IMR-90 (cell line): ENCODE measurements at places on chromosomes 13 and 19. TPM values are rescaled to one million over a fixed set of nuclear protein-coding genes. Genes with fewer than 3 reads are reported as not detected.

SRRM5 gene
- total RNA-seq = not detected in 2 replicates

PPP1R13L gene
- total RNA-seq = 0.56 and 3.0 TPM in 2 replicates

ZNF563 gene
- 2.0 and 3.1 TPM in 2 replicates for total RNA-seq

APOC4 gene
- not detected in 2 replicates for total RNA-seq

GRCh38 chr19:55690109-55690768 is 15.2 kb downstream of the EPN1 start:
- no peak for DNase-seq

DNA sequence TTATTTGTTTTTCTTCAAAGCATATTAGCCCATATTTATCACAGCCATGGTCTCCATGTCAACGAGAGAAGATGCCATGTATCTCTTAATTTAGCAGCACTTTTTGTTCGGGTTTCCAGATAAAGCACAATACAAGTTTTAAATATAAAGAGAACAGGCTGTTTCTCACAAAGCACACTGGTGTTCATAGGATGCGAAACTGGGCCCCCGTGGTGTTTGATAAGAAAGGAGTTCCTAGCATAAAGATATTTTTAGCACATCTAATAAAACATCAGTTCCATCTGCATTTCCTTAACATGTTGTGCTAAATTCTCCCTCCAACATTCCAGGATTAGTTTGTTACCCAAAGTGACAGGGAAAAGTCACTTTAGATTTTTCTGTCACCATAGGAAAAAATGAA is 72.4 kb upstream of the EDNRB start:
- no peak for DNase-seq

- no peak for DNase-seq
Observed at GRCh38 chr19:57978586-57979289, 4.4 kb upstream of the C19orf18 start.

- no peak for DNase-seq
Observed at GRCh38 chr19:53877361-53877766, 4.6 kb upstream of the PRKCG start.

DNA sequence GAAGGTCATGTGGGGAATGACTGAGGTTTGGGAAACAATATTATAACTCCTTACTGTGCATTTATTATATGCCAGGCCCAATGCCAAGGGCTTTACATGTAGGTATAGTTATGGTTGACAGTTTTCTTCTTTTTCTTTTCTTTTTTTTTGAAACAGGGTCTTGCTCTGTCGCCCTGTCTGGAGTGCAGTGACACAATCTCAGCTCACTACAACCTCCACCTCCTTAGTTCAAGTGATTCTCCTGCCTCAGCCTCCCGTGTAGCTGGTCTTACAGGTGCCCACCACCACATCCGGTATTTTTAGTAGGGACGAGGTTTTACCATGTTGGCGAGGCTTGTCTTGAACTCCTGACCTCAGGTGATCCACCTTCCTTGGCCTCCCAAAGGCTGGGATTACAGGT is 13.8 kb downstream of the RTN2 start:
- no peak for DNase-seq

DNA sequence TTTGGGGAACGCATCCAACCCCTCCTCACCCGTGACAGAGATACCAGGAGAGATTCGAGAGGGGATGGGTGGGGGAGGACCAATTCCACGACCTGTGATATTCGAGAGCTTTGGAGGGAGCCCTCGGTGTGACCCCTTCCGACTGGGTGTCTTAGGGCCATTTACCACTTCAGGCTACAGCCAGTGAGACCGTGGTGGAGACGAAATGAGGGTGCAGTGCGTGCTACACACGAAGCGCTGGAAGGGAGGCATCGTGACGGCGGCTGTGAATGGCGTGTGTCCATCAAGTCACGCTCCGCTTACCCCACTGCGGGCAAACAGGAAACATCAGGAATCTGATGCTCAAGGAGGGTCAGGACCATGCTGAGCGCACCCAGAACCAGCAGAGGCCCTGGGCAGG is 10.4 kb downstream of the CTU1 start:
- DNase-seq = no peak

GRCh38 chr19:31943191-31943661 is 402.2 kb upstream of the ZNF507 start:
- no peak for DNase-seq

DNA sequence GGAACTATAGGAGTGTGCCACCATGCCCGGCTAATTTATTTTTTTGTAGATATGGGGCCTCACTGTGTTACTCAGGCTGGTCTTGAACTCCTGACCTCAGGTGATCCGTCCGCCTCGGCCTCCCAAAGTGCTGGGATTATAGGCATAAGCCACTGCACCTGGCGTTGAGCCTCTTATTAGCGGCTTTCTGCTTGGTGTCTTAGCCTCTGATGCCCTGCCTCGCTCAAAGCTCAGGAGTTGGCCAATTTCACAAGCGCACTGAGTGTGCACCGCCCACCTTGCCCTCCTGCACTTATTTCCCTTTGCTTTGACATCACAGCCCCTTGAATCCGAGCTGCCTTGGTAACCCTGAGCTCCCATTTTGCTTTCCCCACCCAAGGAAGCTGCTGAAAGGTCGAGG is 10.1 kb downstream of the YIPF2 start:
- no peak for DNase-seq

- no peak for DNase-seq
Observed at GRCh38 chr19:6358003-6358402, 3.3 kb upstream of the CLPP start.

DNA sequence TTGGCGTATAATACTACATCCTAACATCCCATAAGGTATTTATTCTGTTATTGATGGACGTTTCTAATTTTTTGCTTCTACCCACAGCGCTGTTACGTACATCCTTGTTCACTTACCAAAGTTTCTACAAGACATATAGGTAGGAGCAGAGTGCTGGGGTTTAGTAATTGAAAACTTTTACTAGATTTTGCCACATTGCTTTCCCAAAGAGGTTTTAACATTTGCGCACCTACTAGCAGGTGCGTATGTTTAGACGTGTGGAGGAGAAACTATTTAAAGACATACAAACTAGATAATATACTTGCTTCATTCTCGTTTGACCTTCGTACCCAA is 559 bp upstream of the RPL21 start:
- DNase-seq = no peak

GRCh38 chr19:41597600-41598041 is 21.7 kb downstream of the CEACAM21 start:
- peak; percentile 55 for DNase-seq

GRCh38 chr19:39045506-39045905 is 13.2 kb upstream of the FBXO27 start:
- DNase-seq = no peak

DNA sequence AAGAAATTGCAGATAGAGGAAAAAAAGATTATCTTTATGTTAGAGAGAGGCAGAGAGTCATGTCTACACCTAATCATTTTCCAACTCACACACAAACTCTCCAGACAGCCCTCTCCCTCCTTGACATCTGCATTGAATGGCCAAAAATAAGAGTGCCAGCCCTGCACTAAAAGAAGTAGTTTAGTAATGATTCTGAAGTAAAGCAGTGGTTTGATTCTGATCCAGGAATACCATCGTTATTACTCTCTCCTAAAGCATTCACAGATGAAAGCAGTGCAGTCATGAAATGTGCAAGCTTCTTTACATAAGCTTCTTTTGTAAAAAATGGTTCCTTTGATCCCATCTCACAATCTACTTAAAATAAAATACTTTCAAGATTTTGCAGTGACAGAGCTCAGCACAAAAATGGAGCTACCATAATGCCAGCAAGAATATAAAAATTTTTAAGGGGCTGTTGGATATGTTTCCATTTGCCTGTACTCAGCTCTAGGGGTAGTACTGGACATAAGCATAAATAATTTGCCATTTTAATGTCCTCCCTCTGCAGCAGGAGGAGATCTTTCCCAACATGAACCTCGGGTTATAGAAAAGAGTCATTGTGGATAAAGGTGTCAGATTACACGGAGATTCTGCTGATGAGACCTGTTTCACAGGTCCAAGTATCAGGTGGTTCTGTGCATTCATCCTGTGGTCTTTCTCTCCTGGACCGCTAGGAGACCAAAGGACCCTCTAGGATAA is 406.3 kb downstream of the DCT start:
- DNase-seq = peak; percentile 91

DNA sequence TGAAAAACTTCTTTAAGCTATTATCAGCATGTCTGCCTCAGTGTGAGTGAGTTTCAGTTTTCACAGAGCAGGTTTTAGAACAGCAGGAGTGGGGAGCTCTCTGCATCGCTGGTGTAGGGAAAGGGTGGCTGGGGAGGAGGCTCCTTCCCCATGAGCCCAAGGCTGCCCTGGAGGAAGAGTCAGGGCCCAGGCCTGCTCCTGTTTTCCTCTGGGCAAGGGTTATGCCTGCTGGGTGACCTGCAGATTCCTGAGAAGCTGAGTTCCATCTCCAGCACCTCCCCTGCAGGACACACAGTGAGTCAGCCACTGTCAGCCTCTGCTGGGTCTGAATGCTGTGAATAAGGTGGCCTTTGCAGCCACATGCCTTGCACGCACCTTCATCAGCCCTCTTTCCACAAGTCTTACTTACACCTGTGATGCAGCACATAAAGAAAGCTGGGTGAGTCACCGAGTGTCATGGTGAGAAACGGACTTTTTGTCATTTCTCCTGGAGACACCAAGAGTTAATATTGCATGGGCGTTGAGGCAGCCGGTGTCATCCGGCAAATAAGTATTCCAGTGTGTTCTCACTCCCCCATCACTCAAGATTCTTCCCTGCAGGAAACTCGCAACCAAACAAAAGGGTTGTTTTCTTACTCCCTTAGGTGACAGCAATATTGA is 186.4 kb upstream of the KL start:
- DNase-seq = peak; percentile 77

DNA sequence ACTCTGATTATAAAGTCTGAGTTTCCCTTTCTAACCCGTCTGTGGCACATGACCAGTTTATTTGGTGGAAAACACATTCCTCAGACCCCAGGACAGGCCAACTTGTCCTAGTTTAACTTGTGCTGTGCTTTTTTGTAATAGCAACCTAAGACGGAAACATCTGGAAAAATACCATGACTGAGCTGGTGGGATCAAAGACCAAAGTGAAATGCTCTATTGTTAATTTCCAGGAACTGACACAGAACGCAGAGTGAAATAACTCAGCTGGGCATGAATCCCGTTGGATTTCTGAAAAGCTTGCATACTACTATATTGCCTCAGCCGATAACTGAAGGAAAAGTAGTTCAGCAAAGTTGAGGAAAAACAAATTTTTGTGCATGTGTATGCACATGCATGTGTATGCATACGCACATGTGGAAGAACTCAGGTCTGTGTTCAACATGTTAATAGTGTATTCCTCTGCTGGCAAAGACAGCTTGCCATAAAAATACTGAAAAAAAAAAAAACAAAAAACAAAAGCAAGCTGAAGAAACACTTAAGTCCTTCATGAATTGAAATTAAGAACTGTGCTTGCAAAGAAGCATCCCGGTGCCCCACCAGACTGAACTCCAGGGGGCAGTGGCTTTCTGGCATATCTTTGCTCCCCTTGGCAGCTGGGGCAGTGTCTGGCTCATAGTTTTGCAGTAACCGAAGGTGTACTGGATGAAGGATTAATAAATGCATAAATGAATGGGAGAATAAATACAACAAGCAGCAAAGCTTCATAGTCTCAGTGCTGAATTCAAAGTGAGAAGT is 187.8 kb downstream of the LHFPL6 start:
- DNase-seq = peak; percentile 43

DNA sequence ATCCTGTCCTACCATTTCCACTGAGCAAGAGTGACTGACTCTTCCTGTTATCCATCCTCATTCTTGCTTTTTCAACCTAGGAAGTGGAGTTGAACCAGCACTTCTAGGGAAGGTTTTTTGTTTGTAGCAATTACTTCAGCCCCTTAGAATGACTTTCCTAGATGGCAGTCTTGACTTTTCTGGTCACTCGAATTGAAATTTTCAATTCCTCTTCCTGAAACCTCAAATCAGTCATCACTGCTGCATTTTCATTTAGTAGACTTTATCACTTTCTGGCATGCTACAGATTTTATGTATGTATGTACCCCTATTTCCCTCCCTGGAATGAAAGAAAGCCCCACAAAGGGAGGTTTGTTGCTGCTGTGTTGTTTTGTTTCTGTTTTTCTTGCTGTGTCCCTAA is 915.9 kb downstream of the PCDH17 start:
- no peak for DNase-seq

DNA sequence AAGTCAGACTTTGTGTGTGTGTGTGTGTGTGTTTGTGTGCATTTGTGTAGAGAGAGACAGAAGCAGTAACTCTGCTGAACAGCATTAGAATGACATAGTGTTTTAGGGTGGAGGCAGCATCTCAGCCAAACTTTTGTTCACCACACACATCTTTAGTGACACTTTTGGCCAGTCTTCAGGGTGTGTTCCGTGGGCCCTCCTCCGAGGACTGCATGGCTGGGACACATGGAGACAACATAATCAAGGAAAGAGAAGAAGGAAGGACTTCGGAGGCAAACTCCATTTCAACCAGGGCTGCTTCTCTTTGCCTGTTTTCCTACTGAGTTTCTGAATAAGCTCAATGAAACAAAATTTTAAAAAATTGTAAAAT is 205.1 kb downstream of the LHFPL6 start:
- no peak for DNase-seq

DNA sequence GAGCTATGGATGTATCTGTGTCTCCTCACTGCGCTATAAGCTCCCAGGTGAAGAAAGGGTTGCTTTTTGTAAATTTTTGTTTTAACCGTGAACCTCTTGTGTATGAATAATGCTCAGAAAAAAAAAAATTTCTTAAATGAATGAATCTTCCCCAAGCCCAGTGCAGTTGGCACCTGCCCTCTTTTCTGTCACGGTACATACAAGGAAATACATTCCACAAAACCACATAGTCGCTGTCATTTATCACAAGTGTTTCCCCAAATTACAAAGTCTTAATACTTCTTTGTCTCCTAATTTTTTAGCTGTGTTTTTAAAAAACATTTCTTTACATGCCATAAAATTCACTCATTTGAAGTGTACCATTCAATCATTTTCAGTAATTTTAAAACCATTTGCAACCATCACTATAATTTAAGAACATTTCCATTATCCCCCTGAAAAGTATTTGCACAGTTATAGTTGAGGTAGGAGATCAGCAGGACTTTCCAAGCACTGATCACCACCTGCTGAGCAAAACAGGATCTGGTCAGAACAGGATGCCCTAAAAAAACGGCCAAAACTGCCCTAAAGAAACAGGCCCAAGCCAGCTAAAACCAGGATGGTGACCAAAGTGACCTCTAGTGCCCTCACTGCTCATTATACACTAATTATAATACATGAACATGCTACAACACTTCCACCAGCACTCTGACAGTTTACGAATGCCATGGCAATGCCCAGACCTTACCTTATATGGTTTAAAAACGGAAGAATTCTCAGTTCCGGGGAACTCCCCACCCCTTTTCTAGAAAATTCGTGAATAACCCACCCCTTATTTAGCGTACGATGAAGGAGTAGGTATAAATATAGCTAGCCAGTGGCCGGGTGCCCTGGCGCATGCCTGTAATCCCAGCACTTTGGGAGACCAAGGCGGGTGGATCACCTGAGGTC is 1.3 kb upstream of the TEX30 start:
- DNase-seq = no peak

DNA sequence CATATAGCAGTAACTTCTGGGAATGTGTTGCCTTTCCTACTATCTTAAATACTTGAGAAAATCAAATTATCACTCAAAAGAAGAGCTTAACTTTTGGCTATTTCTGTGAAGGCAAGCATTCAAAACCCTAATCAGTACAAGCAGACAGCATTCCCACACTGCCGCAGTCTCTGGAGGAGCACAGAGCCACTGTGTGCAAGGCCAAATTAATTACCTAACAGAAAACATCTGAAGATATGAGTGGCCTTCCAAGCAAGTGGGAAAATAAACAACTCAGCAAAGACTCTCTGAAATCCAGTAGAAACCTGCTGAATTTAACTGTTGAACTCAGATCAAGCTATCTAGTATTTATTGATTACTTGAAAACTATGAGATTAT is 68.2 kb downstream of the COL4A1 start:
- DNase-seq = no peak

- DNase-seq = no peak
Observed at GRCh38 chr13:21065686-21066085, 4.3 kb upstream of the LATS2 start.
